ENCODE measurements at places on chromosomes 5 and 9.
A peak's percentile ranks its signal among the peaks of the same experiment; 100 is the strongest.

DNA sequence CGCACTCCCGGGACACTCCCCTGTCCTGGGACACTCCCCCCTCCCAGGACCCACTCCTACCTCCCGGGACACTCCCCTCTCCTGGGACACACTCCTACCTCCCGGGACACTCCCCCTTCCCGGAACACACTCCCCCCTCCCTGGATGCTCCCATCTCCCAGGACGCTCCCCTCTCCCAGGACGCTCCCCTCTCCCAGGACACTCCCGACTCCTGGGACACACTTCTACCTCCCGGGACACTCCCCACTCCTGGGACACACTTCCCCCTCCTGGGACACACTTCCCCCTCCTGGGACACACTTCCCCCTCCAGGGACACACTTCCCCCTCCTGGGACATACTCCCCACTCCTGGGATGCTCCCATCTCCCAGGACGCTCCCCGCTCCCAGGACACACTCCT lies 95.6 kb downstream of the RXRA start:
- no peak for DNase-seq

GRCh38 chr9:68643901-68644809 lies 60.9 kb upstream of the PIP5K1B start:
- DNase-seq, result no peak

DNA sequence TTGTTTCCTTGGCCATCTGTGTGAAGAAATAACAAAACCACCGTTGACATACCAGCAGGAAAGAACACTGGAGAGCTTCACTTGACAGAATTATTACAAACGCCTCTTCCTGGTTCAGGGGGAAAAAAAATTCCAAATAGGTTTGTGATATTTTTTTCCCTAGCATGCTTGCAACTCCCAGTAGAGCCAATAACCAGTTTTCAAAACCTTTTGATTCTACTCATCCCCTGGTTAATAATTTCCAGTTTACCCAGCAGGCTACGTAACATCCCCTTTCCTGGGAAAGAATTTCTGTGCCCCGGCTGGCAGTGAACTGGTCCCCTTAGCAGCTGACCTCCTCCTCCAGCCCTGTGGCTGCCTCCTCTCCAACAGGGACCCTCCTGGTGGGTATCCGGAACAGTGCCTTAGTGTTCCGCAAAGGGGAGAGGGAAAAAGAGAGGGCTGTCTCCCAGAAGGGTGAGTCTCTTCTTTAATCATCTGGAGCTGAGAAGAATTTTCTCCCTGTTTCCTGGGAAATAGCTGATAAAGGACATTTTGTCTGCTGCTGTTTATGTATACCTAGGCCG lies 72.8 kb upstream of the BOD1 start:
- no peak for DNase-seq

- DNase-seq, result no peak
Observed at GRCh38 chr5:151449839-151450238, 2.4 kb downstream of the SLC36A1 start.

GRCh38 chr5:57338068-57338867 lies 144.3 kb downstream of the ACTBL2 start:
- DNase-seq, result peak; percentile 5

DNA sequence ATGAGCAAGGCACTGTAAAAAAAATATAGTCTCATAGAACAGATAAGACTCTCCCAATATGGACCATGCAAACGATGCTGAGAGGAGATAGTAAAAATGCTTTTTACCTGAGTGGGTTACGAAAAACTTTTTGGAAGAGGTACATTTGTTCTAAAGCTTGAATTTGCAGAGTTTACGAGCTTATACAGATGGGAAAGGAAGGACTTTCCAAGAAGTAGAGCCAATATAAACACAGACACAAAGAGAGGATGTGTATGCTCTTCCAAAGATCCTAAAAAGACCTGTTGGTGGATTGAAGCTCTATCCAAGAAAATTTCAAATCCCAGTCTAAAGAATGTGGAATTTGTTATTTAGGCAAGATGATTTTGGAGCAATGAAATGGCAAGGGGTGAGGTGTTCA lies 127.1 kb upstream of the SLCO6A1 start:
- DNase-seq, result no peak

DNA sequence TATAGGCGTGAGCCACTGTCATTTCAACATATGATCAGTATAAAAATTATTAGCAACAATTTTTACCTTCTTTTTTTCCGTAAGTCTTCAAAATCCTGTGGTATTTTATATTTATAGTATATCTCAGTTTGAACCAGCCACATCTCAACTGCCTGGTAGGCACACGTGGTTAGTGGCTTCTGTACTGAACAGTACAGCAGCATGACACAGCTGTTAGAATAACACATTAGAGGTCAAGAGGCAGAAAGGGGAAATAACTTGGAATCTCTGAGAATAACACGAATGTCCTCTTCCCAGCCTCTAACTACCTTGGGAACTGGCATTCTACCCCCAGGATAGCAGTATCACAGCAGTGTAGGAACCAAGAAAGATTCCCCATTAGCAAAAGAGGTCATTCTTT lies 108.5 kb upstream of the IQGAP2 start:
- no peak for DNase-seq

GRCh38 chr9:130846487-130847305 lies 11.6 kb downstream of the ABL1 start:
- DNase-seq, result no peak

GRCh38 chr9:76290555-76290954 lies 103.7 kb downstream of the RFK start:
- no peak for DNase-seq
